Caki2 (cell line): ENCODE measurements at places on chromosomes 1 and 21.
A peak's percentile ranks its signal among the peaks of the same experiment; 100 is the strongest.

GRCh38 chr1:246632281-246633168 is 66.3 kb downstream of the CNST start:
- peak; percentile 84 for DNase-seq

DNA sequence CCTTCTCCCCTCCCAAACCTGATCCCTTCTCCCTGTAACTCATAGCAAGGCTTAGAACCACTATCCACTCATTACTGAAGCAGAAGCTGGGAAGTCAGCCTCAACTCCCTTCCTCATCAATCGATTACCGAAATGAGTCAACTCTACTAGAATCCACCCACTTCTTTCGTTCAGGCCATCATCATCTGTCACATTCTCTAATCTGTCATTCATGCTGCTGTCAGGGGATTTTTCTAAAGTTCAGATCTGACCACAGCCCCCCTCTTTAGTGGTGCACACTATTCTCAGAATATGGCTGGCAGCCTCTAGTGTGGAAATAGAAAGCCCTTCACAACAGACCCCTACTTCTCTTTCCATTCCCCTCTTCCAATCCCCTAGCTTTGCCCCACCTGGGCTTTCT is 5.1 kb downstream of the NT5C1A start:
- DNase-seq, result no peak

- DNase-seq, result no peak
Observed at GRCh38 chr1:65255035-65255655, 54.2 kb upstream of the DNAJC6 start.

GRCh38 chr1:218459450-218459849 is 114.3 kb downstream of the TGFB2 start:
- no peak for DNase-seq

DNA sequence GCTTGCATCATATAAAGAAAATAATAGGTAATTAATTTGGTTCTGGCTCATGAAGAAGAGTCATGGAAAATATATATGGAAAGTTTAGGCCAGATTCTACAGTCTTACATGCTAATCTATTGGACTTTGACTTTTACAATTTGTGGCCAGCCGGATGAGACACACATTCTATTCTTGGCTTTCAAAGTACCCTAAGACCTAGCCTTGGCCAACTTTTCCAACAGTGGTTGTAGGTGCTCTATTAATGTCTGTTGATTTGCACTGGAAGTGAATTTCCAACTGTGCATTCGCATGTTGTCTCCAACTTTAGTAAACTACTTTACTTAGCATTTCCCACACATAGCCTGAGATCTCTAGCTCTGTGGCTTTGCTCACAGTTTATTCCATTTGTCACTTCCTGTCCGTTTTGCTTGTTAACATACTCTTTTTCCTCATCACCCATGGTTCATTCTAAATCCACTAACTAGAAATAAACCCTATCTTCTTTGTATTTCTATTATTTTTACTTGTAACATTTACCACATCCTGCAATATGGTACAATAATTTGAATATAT is 644.0 kb downstream of the PTPRC start:
- no peak for DNase-seq

DNA sequence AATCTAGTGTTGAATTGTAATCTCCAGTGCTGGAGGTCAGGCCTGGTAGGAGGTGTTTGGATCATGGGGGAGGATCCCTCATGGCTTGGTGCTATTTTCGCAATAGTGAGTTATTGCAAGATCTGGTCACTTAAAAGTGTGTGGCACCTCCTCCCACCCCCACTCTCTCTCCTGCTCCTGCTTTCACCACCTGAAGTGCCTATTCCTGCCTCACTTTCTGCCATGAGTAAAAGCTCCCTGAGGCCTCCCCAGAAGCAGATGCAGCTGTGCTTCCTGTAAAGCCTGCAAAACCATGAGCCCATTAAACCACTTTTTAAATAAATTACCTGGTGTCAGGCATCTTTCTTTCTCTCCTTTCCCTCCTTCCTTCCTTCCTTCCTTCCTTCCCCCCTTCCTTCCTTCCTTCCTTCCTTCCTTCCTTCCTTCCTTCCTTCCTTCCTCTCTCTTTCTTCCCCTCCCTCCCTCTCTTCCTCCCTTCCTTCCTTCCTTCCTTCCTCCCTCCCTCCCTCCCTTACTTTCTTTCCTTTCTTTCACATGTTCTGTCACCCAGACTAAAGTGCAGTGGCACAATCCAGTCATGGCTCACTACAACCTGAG is 172.4 kb downstream of the C1orf21 start:
- DNase-seq, result no peak

DNA sequence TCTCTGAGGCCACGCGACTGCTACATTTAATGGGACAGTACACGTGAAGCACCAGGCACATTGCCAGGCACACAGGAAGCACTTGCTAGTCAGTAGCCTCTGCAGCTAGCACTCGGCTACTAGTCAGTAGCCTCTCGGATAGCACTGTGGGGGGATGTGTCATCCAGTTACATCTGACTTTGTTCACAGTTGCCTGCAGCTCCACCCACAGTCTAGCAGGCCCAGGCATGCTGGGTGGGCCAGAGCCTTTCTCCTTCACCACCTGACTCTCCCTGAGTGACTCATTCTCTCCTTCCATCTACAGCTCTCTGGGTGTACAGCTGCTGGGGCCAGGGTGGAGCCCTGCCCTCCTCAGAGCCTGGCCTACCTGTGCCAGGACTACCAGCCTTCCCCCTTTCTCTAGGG is 51.5 kb downstream of the PTPRF start:
- DNase-seq, result peak; percentile 94

DNA sequence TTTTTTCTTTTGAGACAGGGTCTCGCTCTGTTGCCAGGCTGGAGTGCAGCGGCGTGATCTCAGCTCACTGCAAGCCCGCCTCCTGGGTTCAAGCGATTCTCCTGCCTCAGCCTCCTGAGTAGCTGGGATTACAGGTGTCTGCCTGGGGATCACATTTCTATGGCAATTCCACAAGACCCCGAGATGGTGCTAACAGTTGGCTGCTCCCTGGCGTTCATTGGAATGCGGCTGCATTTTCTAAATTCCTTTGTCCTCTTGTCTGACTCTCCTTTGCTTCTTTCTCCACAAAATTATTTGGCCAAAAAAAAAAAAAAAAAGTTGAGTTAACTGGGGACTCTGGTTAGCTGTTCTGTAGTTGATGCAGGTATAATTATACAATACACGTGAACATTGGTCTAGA is 176.4 kb downstream of the ETS2 start:
- peak; percentile 16 for DNase-seq

DNA sequence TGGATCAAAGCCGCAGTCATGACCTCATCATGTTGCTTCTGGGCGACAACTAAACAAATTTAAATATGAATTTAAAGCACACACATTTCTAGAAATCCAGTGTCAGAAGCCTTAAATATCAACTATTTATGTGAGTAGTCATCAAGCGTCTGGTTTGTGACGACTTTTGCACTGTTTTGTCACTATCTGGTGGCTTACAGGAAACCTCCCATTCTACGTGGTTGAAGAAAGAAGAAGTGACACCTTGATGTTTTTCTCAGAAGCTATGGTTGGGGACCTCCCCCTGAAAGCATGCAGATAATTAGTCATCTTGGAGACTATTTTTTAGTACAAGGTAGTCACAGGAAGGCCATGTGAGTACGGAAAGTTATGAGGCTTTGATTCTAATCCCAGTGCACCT is 58.5 kb downstream of the TENT5C start:
- DNase-seq, result no peak

GRCh38 chr1:233015965-233016364 is 65.6 kb downstream of the NTPCR start:
- DNase-seq, result no peak

DNA sequence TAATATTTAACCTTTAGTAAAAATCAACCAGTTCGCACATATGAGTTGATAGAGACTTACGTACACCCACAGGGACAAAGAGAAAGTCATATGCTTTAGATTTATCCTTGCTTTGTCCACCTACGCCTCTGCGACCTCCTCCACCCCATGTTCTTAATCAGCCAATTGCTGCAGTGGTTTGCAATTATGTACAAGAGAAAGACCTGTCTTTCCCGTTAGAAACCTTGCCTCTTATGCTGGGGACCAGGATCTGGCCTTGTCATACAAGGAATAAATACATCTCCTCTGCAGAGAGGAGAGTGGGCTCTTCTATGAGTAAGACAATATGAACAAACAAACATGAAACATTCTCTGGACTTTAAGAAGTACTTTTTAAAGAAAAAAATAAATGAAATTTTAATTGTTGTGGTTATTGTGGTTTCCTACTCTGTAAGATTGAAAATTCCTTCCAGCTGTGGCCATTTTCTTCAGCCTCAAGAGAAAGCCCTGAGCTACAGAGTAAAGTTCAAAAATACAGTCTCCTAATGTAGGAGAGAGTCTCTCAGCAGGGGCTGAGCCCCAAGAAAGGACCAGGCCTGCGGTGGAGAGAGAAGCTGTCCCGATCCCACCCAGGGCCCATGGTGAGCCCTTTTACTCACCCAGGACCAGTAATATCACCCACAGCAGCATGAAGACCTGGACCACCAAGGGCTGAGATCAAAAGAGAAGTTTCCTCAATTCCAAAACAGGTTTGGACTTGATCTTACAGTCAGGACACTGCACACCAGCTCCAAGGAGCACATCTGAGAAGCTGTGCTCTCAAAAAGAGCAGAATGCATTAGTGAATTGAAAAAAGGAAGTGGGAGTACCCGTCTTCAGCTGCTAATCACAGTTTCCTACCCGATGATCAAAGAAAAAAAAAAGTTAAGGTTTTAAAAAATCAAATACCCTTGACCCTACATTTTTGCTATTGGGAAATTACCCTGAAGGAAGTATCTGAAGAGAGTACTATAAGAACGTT is at the start of gene FCRL5:
TSS of gene FCRL5 (minus strand) at position 822 of the 1,000 bp plus-strand sequence. CDS start at position 669, 153 bp downstream.
- DNase-seq, result no peak

DNA sequence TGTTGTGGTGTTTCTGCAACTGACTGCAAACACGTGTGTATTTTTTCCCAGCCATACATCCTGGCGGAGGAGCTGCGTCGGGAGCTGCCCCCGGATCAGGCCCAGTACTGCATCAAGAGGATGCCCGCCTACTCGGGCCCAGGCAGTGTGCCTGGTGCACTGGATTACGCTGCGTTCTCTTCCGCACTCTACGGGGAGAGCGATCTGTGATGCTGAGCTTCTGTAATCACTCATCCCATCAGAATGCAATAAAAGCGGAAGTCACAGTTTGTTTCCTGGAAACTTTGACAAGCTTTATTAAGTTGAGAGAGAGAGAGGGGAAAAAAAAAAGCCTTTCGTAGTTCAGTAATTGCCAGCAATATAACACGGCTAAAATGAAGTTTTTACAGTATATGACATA is 32.7 kb upstream of the MTR start:
- no peak for DNase-seq

GRCh38 chr1:192609110-192610079 is 26.6 kb upstream of the RGS13 start:
- DNase-seq, result no peak

- DNase-seq, result no peak
Observed at GRCh38 chr1:87791931-87792740, 463.5 kb downstream of the LMO4 start.

DNA sequence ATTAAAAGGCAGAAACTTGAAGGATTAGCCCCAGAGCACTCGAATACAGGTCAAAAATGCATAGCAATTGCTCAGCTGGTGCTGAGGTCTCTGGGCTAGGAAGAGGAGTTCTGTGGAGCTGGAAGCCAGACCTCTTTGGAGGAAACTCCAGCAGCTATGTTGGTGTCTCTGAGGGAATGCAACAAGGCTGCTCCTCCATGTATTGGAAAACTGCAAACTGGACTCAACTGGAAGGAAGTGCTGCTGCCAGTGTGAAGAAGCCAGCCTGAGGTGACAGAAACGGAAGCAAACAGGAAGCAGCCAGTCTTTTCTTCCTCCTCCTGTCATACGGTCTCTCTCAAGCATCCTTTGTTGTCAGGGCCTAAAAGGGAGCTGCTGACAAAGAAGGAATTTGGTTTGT is 233.4 kb upstream of the FGGY start:
- DNase-seq, result no peak

GRCh38 chr1:151935154-151935553 is 25.8 kb upstream of the THEM4 start:
- DNase-seq, result peak; percentile 32

GRCh38 chr21:25961042-25961441 is 209.5 kb downstream of the APP start:
- no peak for DNase-seq

DNA sequence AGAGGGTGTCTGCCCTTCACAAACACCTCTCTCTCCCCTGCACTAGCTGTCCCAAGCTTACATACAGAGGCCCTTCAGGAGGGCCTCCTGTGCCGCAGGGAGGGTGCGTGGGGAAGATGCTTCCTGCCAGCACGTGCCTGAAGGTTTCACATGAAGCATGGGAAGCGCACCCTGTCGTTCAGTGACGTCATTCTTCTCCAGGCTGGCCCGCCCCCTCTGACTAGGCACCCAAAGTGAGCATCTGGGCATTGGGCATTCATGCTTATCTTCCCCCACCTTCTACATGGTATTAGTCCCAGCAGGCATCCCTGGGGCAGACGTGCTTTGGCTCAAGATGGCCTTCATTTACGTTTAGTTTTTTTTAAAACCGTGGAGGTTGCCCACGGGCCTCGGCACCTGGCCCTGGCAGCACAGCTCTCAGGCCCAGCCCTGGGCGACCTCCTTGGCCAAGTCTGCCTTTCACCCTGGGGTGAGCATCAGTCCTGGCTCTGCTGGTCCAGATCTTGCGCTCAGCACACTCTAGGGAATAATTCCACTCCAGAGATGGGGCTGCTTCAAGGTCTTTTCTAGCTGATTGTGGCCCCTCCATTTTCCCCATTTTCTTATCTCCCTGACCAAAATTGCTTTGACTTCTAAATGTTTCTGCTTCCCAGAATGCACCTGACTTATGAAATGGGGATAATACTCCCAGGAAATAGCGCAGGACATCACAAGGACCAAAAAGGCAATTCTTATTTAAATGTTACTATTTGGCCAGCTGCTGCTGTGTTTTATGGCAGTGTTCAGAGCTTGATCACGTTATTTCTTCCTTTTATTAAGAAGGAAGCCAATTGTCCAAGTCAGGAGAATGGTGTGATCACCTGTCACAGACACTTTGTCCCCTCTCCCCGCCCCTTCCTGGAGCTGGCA is 6.1 kb downstream of the NPPA start:
- DNase-seq, result no peak

DNA sequence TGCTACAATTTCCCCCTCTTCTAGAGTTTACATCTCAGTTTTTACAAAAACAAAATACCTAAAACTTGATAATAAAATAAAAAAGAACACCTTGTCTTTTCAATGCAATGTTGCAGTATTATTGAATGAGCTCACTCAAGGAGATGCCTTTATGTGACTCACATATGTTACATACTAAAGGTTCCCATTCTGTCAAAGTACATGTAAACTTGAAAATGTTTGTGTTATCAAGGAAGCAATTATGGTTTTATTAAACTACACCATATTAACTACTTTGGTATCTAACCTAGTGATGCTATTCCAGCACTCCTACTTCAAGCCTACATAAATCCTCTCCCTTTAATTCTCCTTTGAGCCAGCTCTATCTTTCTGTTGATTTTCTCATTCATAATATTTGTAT is 658.3 kb downstream of the PTPRC start:
- no peak for DNase-seq

DNA sequence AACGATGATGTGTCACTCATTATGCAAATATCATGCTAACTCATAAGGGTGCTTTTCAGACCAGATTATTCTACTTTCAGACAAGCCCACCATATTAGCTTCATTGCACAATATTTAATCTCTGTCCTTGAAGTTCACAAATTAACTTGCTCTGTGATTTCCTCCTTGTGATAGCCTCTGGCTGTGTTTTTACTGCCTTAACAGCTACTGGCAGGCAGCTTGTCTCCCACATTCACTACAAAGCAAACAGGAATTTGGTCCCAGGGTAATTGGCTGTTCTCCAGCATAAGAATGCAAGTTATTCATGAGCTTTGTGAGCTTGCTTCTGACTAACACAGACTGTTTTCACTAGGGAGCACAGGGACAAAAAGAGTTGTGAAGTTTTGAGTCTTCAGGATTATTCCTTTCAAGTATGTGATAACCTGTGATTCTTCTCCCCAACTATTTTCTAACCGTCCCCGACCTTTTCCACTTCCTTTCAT is 87.9 kb upstream of the HMCN1 start:
- peak; percentile 93 for DNase-seq
